ENCODE measurements at places on chromosomes 12 and 14.

DNA sequence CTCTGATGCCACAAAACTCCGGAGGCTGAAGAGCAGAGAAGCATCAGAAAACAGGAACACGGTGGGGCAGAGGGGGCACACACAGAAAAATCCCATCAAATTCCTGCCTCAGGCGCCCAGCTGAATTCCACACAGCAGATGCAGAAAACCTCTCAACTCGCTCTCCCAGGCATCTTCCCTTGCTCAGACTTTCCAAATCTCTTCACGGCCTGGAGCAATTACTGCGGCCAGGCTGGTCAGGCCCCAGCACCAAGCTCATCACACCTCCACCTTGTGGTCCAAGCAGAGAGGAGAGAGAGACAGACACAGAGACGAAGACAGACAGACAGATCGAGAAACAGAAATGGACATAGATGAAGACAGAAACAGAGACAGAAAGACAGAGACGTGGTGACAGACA is 89.0 kb downstream of the NCOR2 start:
- DNase-seq = no peak

DNA sequence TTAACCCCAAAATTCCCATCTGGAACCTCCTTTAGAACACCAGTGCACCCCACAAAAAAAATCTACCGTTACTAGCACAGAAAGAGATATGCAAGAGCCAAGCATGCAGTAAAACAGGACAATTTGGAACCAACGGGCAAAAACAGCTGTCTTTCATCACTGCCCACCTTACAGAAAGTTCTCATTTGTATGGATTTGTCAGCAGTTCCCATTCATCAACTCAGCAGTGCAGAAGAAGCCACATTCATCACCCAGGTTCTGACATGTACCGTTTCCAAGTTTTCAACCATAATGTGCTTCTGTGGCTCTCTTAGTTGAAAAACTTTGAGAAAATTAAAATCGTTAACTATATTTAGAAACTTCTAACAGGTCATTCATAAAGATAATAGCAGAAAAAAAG is 387.0 kb downstream of the RPS29 start:
- DNase-seq = no peak

- no peak for DNase-seq
Measured at GRCh38 chr12:91947459-91947858, 198.2 kb downstream of the BTG1 start.

DNA sequence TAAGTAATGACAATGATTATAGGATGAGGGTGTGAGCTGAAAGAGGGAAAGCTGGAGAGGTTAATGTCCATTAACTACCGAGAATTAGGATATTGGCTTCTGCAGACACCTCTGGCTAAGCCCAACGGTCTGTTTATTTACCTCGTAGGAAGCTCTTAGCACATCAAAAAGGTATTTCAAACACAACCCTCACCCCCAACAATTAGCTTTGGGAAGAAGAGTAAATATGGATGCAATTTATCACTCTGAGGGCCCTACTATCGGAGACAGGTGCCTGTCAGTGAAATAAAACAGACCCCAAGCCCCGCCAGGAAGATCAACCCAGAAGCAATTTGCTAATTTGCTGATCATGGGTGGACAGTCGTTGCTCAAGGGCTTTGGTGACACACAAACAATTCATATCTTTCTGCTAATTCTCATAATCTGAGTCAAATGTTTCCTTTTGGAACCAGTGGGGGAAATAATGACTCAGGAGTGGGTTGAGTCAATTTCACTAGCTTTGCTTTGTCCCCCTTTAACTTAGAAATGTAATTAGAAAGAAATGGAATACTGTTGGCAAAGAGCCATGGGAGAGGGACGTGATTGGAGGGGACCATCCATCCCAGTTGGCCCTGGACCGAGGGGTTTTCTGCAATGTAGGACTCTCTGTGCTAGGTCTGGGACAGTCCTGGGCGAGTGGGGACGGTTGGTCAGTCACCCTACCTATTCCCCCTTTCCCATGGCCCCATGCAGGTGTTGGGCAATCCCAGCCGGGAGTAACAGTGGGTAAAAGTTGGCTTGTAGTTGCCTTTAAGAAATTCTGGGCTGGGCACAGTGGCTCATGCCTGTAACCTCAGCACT is 99.1 kb upstream of the MED13L start:
- DNase-seq = no peak

DNA sequence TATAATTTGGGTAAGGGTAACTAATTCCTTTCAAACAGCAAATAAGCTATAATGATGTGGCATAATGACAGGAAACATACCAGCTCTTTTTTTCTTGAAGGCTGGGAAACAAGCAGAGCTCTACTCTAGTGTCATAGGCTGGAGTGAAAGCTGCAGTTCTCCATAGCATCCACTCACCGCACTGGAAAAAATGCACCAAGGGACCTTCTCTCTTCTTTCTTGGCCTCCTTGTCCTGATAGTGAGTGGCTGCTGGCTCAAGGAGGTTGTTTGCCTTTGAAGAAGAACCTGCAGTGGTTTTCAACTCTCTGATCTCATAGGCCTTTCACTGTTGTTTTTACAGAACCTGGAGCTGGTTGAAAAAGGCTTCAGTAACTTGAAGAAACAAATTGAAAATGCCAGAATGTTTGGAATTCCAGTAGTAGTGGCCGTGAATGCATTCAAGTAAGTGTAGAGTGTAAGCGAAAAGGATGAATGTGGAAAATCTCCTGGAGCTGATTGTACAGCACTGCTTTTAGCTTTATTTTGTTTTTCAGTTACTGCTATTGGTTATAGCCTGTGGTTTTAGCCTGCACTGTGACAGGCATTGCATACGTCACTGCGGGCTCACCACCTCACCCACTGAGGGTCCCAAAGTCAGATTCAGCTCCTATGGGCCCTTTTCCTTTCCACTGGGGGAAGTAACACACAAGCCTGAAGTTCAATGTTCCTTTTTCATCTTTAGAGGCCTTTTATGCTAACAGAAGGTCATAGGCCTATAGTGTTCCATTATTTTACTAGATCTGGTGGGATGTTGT is 17.2 kb upstream of the AKAP5 start:
- no peak for DNase-seq

GRCh38 chr14:67517083-67517482 is 16.0 kb upstream of the PLEKHH1 start:
- no peak for DNase-seq

DNA sequence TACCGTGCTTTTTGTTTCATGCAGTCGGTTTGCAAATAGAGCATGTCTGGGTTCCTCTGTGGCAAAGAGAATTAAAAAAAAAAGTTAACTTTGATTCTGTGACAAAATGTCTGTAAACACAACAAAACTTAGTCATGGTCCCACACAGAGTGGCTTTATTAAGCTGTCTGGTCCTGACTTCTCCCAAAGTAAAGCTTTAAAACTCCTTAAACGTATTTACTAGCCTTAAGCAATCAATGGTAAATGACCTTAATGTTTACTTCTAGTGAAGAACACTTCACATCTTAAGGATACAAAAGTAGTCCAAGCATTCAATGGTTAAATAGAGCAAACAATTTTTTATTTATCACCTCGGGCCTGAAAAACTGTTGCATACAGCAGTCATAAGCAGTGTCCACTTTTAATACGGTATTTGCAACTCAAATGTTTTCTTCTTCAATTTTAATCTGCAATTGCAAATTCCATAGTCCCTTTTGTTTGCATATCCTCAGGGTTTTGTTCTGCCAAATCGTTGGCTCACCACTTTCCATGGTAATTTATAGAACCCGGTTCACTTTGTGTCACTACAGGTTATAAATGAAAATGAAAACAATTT is 453.0 kb upstream of the MIS18BP1 start:
- no peak for DNase-seq

DNA sequence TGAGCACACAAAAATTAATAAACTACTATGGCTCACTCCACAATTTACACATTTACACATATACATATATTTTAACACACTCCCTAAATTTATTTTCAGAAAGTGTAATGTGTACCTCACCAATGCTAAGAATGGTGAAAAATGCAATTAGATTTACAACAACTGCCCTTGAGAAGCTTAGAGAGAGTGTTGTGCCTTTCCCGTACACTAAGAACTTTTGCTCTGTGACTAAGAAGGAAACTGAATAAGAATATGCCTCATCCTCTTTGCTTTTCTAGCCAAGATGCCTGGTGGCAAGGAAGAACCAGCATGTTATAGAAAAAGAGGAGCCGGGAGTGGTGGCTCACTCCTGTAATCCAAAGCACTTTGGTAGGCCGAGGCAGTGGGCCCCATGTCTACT is 62.3 kb downstream of the SINHCAF start:
- DNase-seq = no peak

GRCh38 chr14:75506930-75507329 is 15.3 kb upstream of the BATF start:
- no peak for DNase-seq

DNA sequence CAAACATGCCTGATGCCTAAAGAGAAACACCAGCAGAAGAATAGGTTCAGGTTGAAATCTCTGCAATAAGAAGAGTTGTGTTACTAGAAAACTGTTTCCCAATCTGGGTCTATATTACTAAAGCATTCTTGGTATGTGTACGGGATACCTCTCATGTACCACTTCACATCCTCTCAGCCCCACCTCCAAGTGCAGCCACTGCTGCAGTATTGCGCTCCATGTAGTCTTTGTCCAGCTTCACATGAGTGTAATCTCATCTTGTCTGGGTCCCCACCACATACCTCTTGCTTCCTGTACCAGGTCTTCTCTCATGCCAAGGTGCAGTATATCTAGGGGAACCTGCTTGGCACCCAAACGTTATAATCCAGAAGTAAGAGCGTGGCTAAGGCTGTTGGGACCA is 187.5 kb upstream of the EEA1 start:
- no peak for DNase-seq

- DNase-seq = no peak
Measured at GRCh38 chr14:81884382-81884781, 350.7 kb upstream of the SEL1L start.

GRCh38 chr12:57844709-57845477 is 1.6 kb downstream of the CTDSP2 start:
- no peak for DNase-seq

- DNase-seq = no peak
Measured at GRCh38 chr12:51884676-51885229, 3.1 kb upstream of the ANKRD33 start.

DNA sequence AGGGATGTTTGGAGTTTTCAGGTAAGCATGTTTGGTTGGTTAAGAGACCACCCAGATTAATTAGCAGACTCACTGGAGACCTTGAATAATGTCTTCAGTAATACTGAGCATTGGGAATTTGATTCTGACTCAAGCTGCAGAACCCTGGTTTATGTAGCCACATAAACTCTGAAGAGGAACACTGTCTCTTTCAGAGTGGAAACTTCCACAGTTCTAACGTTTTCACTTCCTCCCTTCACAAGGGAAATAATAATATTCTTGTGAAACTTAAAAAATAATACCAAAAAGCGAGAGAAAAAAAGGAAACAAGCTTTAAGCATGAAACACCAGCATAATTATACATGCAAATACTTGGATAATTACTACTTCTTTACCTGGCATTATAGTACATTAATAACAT is 40.0 kb upstream of the ST8SIA1 start:
- DNase-seq = no peak

DNA sequence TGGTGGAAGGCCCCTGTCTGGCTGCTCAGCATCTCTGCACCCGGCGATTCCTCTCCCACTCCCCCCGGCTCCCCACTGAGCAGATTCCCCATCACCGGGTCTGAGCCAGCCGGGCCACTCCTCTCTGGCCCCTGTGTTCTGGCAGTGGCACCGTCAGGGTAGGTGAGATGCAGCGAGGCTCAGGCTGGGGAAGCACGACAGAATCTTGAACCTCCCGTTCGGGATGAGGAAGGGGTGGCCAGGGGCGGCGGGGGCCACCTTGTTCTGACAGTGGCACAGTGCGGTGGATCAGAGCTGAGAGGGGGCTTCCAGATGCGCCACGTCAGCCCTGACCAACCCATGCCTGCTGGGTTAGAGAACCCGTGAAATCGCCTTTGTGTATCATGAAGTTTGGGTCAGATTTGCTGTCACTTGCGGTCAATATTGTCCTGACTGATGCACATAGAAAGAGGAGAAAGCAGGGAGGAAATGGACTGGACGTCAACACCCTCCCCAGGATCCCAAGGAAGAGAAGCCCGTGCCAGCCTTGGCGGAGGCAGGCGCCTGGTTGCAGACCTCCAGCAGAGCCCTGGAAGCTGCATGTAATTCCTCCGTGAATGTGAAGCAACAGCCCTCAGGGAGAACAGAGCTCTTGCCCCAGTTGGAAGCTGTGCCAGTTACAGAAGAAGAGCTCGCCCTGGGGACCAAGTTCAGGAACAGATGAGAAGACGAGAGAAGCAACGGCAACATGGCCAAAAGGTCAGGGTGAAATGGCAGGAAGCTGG is 137.1 kb upstream of the SFSWAP start:
- DNase-seq = no peak

GRCh38 chr12:125604976-125605375 is 539.7 kb downstream of the AACS start:
- no peak for DNase-seq

- no peak for DNase-seq
Measured at GRCh38 chr12:130579231-130579630, 136.9 kb downstream of the RIMBP2 start.

Data from activated CD4-positive, CD25-positive, alpha-beta regulatory T cell treated with anti-CD3 and anti-CD28 coated beads, Interleukin-2, amount 50 U/mL, for 16 hours (primary cell).